ENCODE measurements at places on chromosomes 5 and 9. TPM values are rescaled to one million over a fixed set of nuclear protein-coding genes. Genes with fewer than 3 reads are reported as not detected.

The ACTBL2 gene
- 0.23 TPM for total RNA-seq

The FBXL7 gene
- 3.4 TPM for total RNA-seq

The OR2V2 gene
- total RNA-seq = not detected

The CORO2A gene
- total RNA-seq = 0.15 TPM

The IL4 gene
- not detected for total RNA-seq

The FBP2 gene
- not detected for total RNA-seq
